ENCODE measurements at places on chromosomes 16 and 17. TPM values are rescaled to one million over a fixed set of nuclear protein-coding genes. Genes with fewer than 3 reads are reported as not detected.

DNA sequence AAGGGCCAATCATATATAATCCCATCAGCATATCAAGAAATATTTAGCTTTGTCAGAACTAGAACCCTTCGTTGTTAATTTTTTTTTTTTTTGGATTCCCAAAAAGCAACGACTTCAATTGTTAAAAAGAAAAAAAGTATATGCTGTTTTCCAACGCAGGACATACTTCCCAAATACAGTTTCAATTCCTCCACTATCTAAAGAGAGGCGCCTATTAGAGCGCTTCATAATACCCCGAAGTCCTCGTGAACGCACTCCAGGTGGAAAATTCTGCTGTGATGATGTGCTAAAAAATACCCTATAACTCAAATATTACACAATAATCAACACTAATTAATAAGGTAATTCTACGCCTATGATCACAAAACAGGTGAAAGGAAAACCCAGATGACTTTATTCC, 20.8 kb downstream of the GNA13 start:
- DNase-seq = no peak

GRCh38 chr16:48850097-48850770, 240.3 kb upstream of the N4BP1 start:
- DNase-seq = no peak

DNA sequence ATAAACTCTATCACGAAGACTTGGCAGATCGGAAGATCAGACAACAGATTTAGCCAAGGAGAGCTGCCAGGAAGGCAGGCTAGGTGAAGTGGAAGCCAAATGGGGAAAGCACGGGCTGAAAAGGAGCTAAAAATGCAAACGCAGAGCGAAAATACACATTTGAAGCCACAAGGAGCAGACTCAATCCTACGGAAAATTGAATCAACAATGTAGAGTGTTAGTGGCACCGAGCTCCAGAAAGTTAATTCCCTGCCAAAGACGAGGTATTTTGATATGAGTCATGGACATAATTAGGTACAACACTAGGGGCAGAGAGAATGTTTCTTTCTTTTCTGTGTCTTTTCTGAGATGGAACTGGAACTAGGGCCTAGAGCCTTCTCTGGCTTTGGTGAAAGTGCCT, 20.7 kb downstream of the GSG1L start:
- DNase-seq = no peak

- no peak for DNase-seq
These were observed 56.3 kb downstream of the METRNL start for GRCh38 chr17:83135692-83136091.

DNA sequence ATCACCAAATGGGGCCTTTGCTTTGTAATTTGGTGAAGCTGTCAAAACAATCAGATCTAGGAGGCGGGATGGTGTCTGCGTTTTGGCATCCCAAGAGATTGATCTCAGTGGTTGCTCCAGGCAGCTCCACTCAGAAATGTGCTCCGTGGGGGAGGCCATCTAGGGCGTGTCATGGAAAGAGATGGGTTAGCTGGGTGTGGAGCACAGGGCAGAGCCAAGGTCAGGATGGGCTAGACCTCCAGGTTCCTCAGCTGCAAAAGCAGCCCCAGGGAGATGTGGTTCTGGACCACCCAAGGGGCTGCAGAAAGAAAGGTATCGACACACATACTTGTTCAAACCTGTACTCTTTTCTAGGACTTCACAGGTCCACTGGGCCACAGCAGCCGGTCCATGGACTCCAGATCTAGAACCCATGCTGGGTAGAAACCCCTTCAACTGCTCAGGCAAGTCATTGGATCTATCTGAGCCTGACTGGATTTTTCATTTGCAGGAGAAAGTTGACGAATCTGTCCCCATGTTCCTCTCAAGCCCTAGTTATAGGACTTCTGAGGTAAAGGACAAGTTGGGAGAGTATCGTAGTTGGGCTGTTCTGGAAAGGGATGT, 270.2 kb upstream of the RPL38 start:
- no peak for DNase-seq

DNA sequence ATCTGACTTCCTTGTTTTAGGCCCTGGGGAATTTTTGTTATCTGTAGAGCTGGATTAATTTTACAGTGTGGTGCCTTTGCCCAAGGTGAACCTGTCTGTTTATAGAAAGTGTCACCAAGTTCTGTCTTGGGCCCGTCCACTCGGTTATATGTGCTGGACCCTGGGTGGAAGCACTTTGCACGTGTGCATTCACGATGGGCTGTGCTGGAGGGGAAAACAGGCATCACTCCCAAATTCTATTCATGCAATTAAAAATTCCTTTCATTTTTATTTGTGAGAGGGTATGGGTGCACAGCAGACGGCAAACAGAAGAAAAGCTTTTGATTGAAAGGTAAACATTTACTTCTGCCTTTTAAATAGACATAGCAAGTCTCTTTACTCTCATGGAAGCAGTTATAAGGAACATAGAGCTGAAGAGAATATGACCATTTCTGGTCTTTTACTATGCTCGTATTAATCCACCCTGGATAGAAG, 101.2 kb downstream of the WWOX start:
- DNase-seq = no peak

KRTAP4-4 gene
- not detected for polyA plus RNA-seq

DNA sequence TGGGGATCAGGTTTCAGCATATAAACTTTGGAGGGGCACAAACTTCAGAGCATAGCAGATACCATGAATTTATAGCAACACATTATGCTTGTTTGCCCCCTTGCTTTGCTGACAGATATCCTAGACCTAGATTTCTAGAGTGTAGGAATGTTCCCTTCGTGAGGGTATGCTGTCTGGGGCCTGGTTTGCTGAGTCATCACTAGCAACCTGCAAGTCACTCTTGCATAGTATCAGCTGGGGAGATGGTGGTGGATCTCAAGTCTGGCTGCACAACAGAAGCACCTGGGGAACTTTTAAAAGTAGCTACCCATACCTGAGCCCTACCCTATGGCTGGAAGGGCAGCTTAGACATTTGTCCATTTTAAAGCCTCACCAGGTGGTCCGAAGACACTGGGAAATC, 22.3 kb upstream of the HSBP1 start:
- DNase-seq = no peak

GRCh38 chr16:21645261-21645721, 7.1 kb downstream of the IGSF6 start:
- DNase-seq = no peak

DNA sequence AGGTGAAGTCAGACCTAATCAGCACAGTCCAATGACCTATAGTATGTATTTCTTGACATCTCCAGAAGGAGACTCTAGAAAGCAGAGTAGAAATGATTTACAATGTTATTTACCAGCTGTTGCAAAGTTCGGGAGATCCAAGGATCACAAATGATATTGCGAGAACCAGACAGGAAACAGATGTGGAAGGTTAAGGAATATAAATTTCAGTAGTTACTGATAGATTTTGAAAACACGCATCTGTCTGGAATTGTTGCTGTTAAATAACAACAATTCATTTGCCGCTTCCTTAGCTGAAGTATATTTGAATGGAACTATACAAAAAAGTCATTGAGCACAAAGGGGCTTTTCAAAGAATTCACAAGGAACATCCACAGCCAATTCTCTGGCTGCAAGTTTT, 72.0 kb downstream of the STXBP4 start:
- DNase-seq = peak; percentile 52

DNA sequence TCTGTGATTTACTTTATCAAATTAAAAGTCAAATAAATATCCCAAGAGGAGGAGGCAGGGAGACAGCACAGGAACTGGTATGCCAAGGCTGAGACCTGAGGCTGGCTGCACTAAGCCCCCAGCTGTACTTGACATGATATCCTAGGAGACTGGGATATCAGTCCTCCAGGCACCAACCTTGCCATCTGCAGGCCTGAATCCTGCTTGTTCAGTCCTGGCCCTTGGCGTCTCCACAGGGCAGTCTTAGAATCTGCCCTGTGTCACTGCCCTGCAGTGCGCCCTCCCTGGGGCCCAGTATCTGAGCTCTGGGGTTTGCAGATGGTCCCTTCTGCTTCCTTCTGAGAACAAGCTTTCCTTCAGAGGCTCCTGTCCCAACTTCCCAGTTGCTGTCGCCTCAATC, 75.9 kb downstream of the HS3ST3A1 start:
- DNase-seq = no peak

GRCh38 chr16:68444056-68444657, 4.2 kb downstream of the SMPD3 start:
- peak; percentile 72 for DNase-seq

- peak; percentile 86 for DNase-seq
These were observed 9.3 kb upstream of the WBP2 start for GRCh38 chr17:75864448-75864871.

SMTNL2 gene
- 67.4 TPM for polyA plus RNA-seq

GRCh38 chr17:57911834-57912673, 43.2 kb downstream of the CUEDC1 start:
- DNase-seq = peak; percentile 72

SLC6A2 gene
- 0.25 TPM for polyA plus RNA-seq

DNA sequence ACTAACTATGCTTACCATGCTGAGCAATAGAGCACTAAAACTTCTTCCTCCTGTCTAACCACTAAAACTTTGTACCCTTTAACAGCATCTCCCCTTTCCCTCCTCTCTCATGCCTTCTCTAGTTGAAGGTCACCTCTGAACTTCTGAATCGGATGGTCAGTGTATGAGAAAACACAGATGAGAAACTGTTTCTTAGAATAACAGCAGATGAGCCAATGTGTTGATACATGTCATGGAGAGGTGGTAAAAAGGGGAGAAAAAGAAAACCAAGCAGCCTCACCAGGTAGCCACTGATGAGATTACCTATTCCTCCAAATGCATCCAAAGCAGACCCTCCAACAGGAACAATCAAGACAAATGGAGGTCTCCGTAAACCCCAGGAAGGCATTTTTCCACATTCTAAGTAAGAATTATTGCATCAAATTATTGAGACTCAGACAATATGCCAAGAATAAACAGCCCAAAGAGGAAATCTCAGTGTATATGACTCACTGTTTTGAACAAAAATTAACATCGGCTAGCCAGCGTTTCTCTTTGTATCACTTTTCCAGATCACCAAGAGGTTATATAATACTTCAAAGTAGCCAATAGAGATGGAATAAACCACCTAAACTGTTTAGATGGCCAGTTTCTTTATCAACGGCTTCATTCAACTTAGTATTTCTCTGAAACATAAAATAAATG, 793.3 kb upstream of the SOX9 start:
- no peak for DNase-seq

SPIRE2 gene
- 10.8 TPM for polyA plus RNA-seq

GRCh38 chr16:30113711-30114333, 485 bp upstream of the GDPD3 start:
- DNase-seq = no peak

Measured in renal pelvis (tissue), 12 donors.